Activated naive CD4-positive, alpha-beta T cell (primary cell): ENCODE measurements at places on chromosomes 7 and 10.

DNA sequence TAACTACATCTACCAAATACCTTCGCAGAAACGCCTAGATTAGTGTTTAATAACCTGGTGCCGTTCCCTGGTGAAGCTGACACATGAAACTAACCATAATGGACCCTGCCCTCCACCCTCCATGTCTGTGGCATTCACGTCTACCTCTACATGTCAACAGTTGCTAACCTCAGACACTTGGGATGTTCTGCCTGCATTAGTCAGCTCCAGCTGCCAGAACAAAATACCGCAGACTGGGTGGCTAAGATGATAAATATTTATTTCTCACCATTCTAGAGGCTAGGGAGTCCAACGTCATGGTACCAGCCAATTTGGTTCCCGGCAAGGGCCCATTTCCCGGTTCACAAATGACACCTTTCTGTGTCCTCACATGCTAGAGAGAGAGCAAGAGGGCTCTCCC, 118.5 kb upstream of the CHST15 start:
- no peak for DNase-seq

DNA sequence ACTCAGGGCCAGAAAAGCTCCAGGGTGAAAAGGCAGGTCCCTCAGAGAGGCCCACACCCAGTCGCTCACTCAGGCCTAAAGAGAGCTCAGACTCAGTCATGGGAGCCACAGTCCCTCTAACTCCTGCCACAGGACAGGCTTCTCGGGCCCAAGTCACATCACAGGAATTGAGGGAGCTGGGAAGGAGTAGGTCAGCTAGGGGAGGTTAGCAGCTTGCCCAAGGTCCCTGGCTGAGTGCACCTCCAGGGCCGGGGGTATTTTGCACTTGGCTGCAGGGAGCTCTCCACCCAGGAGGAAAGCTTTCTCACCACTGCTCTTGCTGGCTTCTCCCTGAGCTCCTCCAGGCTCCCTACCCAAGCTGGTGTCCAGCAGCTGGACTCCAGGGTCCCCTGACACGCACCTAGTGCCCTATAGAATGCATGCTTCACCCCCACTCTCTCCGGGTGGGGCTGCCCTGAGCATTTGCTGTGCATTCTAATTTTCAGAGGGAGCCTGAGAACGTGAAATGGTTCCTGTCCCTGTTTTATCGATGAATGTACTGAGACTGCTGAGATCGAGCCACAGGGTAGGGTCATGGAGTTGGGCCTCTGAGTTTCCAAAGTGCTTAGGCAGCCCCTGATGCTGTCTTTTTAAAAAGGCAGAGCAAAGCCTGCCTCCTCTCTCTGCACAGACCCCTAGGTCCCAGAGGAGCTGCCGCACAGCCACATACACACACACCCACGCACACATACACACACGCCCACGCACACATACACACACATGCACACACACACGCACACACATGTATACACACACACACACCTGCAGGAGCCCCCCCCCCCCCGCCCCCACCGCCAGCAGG, 37.9 kb upstream of the RET start:
- DNase-seq, result no peak

DNA sequence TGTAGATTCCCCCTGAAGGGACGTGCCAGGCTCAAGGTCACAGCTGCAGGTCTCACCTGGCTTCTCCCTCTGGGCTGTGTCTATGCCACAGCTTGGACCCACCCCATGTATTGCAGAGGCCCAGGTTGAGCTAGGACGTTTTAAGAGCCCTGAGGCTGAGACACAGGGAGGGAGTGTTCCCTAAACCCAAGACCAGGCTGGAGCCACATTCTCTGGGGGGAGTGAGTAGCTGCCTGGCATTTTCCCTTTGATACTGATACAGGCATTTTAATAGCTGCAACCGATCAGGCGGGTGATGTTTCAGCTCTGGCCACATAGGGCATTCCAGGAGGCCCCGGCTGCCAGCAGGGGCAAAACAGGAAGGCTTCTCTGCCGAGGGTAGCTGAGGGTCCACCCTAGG, 13.4 kb downstream of the COL13A1 start:
- no peak for DNase-seq

GRCh38 chr7:127793582-127793981, 141.6 kb downstream of the SND1 start:
- DNase-seq, result no peak

GRCh38 chr10:127174866-127175265, 21.5 kb downstream of the INSYN2A start:
- no peak for DNase-seq

DNA sequence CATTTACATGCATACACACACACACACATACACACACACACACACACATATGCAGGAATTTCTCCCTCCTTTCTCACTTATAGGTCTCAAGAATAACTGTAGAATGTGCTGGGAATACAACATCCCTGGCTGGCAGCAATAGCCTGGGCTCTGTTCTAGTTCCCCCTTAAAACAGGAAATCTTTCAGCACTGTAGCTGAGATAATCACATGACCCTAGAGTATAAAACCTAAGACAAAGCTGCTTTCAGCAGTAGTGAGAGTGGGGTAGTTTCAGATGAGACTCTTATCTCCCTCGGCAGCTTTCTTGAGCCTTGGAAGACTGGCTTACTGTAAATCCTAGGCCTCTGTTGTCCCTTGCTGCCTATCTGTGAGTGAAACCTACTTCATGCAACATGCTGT, 137.4 kb upstream of the AKR1E2 start:
- DNase-seq, result no peak

GRCh38 chr7:143284591-143285469, at the start of gene TMEM139:
Gene TMEM139 (plus strand): TSS chr7:143284958. CDS start chr7:143285958, 1,000 bp downstream.
- no peak for DNase-seq

DNA sequence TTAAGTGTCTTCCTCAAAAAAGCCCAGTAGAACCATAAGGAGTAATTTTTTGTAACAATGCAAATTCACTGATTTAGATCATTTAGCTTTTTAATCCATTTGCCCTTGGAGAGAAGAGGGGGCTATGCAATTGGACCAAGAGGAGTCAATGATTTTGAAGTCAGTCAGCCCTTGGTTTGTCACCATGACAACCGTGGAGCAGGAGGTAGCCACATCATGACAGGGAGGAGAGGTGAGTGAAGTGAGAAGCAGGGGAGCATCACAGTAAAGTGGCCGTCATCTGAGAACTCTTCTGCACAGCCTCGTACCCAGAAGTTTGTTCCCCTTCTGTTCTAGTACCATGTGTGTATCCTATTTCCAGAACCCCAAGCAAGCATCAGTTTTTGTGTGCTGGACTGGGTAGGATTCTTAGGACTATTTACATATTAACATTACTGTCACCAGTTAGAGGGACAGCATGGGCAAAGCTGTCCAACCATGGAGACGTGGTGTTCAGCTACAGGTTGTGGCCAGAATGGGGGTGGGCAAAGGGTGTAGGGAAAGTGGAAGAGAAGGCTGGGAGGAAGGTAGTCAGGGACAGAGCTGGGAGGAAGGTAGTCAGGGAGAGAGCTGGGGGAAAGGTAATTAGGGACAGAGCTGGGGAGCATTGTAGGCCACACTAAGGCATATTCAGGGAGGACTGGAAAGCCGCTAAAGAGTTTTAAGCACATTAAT, 13.1 kb downstream of the UBE3C start:
- DNase-seq, result no peak

DNA sequence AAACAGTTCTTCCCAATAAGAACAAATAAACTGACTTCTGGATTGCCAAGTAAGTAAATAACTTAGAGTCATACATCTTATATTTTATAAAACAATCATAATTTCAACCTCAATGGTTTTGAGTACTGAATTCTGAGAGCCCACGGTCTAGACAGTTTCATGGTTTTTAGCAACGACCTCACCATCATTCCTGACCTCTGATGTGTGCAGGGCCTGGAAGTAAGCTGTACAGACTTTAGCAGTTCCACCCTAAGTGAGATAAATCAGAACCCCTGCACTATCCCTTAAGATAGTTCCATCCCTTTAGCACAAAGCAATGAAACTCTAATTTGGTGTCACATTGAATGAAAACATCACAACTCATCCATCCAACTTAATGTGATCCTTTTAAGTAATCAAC, 86.0 kb downstream of the NEBL start:
- no peak for DNase-seq

DNA sequence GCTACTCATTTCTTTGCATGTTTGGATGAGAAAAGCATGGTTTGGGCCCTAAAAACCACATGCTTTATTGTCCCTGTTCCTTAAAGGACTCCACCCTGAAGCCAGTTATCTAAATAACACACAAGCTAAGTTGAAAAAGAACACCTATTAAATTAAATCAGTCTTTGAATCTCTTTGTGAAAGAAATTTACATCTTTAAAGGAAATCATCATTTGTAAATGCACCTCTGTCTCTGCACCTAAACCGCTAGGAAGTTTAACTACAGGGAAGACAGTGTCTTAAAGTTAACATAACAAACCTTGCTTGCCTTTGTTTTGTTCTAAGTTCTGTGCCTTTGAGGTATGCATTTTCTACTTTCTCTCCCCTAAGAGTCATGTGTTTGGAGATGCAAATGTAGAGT, 52.6 kb downstream of the HTR7 start:
- no peak for DNase-seq

DNA sequence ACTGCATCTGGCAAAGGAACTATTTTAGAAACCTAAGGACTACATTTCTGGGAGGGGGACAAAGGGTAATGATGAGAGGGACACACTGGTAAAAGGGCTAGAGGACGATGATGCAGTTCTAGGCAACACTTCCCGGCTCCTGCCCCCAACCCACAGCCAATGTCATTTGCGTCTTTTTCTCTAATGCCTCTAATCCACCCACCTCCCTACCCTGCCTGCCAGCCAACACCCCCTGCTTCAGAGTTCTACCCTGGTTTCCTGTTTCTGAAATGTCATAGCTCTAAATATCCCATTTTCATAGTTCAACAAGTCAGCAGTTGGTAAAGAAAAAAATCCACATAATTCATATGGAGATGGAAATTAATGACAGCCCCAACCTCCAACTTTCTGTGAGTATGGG, 79.0 kb downstream of the KIAA1549 start:
- DNase-seq, result no peak

DNA sequence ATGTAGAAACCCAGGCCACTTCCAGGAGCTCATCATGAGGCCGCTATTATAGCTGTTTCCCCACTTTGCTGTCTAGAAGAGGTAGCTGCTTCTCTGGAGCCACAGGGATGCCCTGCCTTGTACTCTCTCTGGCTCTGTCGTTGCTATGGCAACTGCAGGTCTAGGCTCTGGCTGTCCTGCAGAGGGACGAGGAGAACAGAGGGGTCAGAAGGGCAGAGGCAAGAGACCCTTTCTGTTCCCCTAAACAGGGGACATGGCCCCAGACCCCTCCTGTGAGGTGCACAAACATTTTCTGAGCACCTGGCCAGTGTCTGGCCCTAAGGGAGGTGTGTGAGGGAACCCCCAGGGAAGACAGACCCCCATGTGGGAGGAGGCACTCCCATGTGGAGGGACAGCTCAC, 31.4 kb downstream of the ITPRIP start:
- DNase-seq, result no peak

GRCh38 chr10:10872764-10873163, 144.9 kb upstream of the CELF2 start:
- no peak for DNase-seq

DNA sequence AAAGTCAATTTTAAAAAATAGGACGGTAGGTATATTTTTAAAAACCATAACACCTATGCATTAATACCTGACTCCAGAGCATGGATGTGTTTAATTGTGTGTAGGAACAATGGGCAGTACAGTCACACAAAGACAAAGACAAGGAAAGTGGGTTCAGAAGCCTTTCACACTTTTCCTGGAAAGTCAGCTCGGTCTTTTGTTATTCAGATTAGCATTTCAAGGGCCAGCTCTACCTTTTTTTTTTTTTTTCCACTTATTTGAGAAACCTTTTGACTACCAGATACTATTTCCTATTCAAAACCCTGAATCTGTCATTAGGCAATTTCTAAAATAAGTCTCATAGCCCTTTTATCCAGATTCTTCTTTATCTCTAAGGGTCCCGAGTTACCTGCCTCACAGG, 401.9 kb downstream of the PARD3 start:
- DNase-seq, result no peak

GRCh38 chr7:35694161-35694783, 663 bp downstream of the HERPUD2 start:
- no peak for DNase-seq

DNA sequence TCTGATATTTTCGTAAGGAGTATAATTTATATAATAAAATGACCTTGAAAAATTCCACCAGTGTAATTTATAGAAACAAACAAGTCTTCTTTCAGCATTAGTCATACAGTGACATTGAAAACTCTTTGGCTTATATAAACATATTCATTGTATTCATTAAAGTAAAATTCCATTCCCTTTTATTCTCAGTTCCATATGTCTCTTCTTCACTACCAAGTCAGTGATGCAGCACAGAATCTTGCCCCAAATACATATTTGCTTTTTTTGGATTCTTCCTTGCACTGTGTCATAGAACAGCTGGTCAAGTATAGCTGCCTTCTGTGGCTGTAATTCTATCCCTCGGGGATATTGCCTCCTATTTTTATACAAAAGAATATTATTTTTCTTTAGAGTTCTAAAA, 884.5 kb upstream of the POT1 start:
- no peak for DNase-seq

DNA sequence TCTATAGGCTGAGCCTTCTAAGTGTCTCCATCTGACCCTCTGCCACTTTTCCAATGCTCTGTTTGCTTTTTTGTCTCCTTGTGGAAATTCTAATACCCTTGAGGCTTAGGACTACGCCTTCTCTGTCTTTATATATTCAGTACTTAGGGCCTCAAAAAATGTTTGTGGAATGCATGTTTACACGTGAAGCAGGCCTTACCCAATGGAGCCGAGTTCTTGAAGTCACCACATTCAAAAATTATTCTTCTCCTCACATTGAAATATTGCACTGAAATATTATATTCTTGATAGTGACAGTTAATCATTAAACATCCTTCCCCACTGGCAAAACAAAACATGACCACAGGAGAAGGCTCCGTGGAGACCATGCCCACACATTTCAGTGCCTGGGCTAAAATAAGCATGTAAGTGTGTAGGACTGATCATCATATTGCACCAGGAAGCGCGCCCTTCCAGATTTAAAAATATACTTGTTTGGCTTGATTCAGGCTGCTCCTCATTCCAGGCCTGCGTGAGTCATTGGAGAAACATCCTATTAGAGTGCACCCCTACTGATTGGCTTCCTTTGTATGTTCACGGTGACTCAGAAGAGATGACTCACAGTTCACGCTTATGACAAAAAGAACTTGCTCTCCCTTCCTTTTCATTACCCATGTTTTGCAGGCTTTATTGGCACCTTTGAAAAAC, 307.4 kb upstream of the AOAH start:
- DNase-seq, result no peak

DNA sequence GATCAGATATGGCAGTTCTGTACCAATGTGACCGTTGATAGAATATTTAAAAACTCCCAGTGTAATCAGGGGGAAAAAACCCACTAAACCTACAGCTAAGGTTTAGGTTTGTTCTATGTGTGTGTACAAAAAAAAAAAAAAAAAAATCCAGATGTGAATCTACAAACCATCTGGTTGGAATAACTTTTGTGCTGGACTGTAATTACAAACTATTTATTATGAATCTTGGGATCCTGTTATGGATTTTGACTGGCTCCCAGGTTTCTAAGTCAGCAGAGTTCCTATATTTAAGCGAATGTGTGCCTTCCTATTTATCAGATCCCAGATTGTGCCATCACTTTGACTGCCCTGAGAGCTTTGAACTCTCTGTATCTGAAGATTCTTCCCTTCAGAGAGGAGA, 29.1 kb downstream of the BMPER start:
- no peak for DNase-seq
